ENCODE measurements at places on chromosomes 16 and 17.

GRCh38 chr16:19490619-19491018 lies 31.3 kb downstream of the GDE1 start:
- H3K4me1 ChIP-seq = peaks cover 14% of the 10 kb centered on the region
- H3K36me3 ChIP-seq = peaks cover 41% of the 10 kb centered on the region
- DNase-seq = no peak
- no peak overlapping the region for H3K4me3 ChIP-seq
- H3K27me3 ChIP-seq = no peaks in the 10 kb centered on the region

DNA sequence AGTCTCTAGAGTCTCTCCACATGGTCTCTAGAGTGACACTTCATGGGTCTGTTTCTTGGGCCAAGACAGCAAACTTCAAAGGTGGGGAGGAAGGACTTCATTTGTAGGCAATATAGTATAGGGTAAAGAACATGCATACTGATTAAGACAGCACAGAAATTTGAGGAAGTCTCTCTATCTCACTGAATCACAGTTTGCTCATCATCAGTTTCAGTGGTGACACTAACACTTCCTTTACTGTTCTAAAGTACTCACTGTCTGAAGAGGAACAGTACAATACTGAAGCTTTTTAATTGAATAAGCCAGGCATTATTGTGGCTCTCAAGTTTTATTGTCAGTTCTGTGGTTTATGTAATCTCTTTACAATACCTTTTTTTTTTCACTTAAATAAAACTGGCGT lies 656.4 kb upstream of the CDH8 start:
- H3K27me3 ChIP-seq = no peaks in the 10 kb centered on the region
- no peak overlapping the region for H3K27ac ChIP-seq
- no peaks in the 10 kb centered on the region for H3K36me3 ChIP-seq
- DNase-seq = no peak
- no peaks in the 10 kb centered on the region for H3K4me1 ChIP-seq
- H3K4me3 ChIP-seq = no peak overlapping the region

GRCh38 chr17:75539967-75540729 lies 14.7 kb downstream of the LLGL2 start:
- H3K36me3 ChIP-seq = peaks cover 19% of the 10 kb centered on the region
- no peak for DNase-seq
- peaks cover 99% of the 10 kb centered on the region for H3K4me1 ChIP-seq
- peak overlapping the region; percentile 95 for H3K27ac ChIP-seq
- no peak overlapping the region for H3K4me3 ChIP-seq

DNA sequence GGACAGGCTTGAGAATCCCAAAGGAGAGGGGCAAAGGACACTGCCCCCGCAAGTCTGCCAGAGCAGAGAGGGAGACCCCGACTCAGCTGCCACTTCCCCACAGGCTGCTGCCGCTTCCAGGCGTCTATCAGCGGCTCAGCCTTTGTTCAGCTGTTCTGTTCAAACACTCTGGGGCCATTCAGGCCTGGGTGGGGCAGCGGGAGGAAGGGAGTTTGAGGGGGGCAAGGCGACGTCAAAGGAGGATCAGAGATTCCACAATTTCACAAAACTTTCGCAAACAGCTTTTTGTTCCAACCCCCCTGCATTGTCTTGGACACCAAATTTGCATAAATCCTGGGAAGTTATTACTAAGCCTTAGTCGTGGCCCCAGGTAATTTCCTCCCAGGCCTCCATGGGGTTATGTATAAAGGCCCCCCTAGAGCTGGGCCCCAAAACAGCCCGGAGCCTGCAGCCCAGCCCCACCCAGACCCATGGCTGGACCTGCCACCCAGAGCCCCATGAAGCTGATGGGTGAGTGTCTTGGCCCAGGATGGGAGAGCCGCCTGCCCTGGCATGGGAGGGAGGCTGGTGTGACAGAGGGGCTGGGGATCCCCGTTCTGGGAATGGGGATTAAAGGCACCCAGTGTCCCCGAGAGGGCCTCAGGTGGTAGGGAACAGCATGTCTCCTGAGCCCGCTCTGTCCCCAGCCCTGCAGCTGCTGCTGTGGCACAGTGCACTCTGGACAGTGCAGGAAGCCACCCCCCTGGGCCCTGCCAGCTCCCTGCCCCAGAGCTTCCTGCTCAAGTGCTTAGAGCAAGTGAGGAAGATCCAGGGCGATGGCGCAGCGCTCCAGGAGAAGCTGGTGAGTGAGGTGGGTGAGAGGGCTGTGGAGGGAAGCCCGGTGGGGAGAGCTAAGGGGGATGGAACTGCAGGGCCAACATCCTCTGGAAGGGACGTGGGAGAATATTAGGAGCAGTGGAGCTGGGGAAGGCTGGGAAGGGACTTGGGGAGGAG lies at the start of gene CSF3:
Gene CSF3 (plus strand): TSS at position 436 of the 993 bp plus-strand sequence. CDS start 35 bp downstream, at position 471.
- peaks cover 13% of the 10 kb centered on the region for H3K4me1 ChIP-seq
- H3K27me3 ChIP-seq = no peaks in the 10 kb centered on the region
- no peak within 1 kb of the TSS for H3K4me3 ChIP-seq
- DNase-seq = peak; percentile 46

- no peak overlapping the region for H3K27ac ChIP-seq
- no peak overlapping the region for H3K4me3 ChIP-seq
- DNase-seq = no peak
- H3K4me1 ChIP-seq = no peaks in the 10 kb centered on the region
- no peaks in the 10 kb centered on the region for H3K27me3 ChIP-seq
These were observed 22.9 kb downstream of the ACSF3 start for GRCh38 chr16:89116341-89117226.

DNA sequence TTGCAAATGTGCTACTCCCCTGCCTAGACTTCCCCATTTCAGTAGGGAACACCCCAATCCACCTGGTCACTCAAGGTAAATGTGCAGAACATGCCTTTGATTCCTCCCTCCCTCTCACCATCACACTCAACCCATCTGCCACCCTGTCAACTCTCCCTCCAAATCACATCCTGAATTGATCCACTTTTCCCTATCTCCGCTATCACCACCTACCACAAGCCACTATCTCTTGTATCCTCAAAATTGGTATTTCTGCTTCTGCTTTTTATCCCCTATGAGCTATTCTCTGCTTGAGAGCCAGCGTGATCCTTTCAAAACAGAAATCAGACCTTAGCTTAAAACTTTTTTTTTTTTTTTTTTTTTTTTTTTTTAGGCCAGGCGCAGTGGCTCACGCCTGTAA lies 5.4 kb upstream of the NOL11 start:
- no peaks in the 10 kb centered on the region for H3K27me3 ChIP-seq
- no peak for DNase-seq
- H3K4me1 ChIP-seq = no peaks in the 10 kb centered on the region
- H3K36me3 ChIP-seq = no peaks in the 10 kb centered on the region

DNA sequence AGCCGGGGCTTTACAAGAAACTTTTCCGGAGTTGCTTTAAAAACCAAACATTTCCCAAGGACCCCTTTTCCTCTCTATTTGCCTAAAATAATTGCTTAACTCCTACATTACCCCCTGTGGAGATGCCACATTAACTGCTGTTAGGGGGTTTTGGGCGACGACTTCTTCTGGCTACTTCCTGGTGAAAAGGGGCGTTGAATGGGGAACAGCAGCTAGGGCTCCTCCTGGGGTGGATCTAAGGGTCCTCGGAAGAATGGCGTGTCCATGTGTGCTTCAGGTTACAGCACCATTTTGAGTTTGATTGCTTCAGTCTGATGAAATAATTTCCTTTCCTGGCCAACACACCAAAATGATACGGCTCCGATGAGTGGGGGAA lies 22.0 kb downstream of the ABCC1 start:
- no peaks in the 10 kb centered on the region for H3K36me3 ChIP-seq
- no peak overlapping the region for H3K27ac ChIP-seq
- H3K27me3 ChIP-seq = no peaks in the 10 kb centered on the region

- H3K4me1 ChIP-seq = no peaks in the 10 kb centered on the region
- no peaks in the 10 kb centered on the region for H3K36me3 ChIP-seq
- H3K27ac ChIP-seq = no peak overlapping the region
- no peak for DNase-seq
These were observed 91.1 kb downstream of the ANKFN1 start for GRCh38 chr17:56244268-56244890.

DNA sequence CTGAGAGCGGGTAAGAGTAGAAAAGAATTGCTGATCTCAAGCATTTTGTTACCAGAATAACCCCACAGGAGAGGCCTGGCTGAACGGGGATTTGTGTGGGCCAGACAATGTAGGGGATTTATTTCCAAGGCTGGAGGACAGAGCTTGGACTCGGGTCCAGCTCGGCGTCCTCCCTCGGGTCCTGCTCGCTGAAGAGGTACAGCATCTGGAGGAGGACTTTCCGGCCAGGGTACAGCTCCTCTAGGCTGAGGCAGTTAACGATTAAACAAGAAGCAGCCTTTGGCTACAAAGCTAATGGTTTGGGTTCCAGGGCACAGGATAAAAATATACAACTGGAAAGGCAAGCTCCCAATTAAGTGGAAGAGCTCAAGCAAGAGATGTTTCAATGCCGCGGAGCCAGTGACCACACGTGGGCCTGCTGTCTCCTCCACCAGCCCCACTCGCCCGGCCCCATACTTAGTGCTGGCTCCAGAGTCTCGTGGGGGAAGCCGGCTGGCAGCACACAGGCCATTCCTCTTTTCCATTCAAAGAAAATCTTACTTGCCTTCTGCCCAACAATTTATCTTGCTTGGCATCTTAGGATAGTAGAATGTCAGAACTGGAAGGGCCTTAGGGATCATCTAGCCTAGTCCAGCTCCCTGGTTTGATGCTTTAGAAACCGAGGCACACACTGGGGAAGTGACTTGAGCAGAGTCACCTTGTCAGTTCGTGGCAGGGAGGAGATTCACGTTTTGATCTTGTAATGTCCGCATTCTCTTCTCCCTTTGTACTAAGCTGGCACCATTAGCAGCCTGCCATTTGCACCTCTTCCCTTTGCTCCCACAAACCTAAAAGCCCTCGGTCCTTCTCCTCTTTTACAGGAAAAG lies 85.9 kb upstream of the TBX2 start:
- no peaks in the 10 kb centered on the region for H3K36me3 ChIP-seq
- no peak overlapping the region for H3K27ac ChIP-seq
- H3K27me3 ChIP-seq = no peaks in the 10 kb centered on the region

DNA sequence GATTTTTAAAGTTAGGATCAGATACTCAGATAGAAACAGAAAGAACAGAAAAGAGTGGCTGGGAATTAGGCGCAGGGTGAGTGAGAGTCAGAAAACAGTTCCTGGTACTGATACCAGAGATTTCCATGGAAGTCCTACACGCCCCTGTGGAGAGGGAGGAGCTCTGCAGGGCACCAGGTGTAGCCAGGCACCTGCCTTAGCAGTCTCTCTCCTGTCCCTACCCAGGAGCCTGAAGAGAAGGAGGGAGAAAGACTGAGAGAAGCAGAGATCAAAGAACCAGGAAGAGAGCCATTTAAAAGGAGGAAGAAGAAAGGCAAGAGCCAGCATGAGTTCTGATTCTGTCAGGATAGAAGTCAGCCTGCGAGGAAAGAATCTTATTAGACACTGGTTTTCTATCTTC lies 65.0 kb downstream of the CBLN1 start:
- no peak overlapping the region for H3K27ac ChIP-seq
- H3K36me3 ChIP-seq = no peaks in the 10 kb centered on the region

DNA sequence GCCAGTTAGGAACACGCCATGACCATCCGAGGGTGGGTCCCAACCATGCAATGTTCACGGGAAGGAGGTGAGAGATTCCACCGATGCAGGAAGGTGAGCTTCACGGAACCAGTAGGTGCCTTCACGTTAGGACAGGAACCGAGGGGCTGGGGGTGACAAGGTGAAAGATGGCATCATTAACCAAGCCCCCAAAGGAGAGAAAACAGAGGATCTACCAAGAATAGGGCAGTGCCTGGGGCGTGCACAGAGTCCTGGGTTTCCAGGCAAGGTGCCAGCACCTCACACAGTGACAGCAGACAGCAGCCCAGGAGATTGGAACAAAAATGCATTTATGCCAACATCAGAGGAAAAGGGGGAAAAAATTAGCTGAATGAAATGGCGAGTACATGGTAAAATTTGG lies 137.9 kb downstream of the GSG1L start:
- no peaks in the 10 kb centered on the region for H3K36me3 ChIP-seq
- H3K4me1 ChIP-seq = no peaks in the 10 kb centered on the region
- no peak overlapping the region for H3K27ac ChIP-seq
- no peaks in the 10 kb centered on the region for H3K27me3 ChIP-seq

DNA sequence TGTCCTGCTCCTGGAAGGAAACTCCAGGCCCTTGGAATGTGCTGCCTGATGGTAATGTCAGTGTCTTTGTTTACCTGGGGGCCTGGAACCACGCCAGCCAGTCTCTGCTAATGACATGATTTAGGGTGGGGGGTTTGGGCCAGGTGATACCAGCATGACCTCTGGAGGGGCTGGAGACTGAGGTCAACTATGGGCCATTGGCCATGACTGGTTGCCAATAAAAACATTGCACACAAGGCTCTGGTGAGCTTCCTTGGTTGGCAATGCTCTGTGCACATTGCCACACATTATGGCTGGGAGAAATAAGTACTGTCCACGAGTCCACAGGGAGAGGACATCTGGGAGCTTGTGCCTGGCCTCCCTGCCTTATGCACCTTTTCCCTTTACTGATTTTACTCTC lies 52.5 kb downstream of the LITAF start:
- no peaks in the 10 kb centered on the region for H3K4me1 ChIP-seq
- no peak overlapping the region for H3K27ac ChIP-seq
- H3K4me3 ChIP-seq = no peak overlapping the region
- H3K36me3 ChIP-seq = no peaks in the 10 kb centered on the region

- no peak overlapping the region for H3K4me3 ChIP-seq
- DNase-seq = no peak
- H3K36me3 ChIP-seq = no peaks in the 10 kb centered on the region
- no peak overlapping the region for H3K27ac ChIP-seq
- no peaks in the 10 kb centered on the region for H3K27me3 ChIP-seq
These were observed 23.7 kb downstream of the OR1D5 start for GRCh38 chr17:3039736-3040135.

Measured in large intestine (tissue), 12 donors.